ENCODE measurements at places on chromosomes 13 and 19. TPM values are rescaled to one million over a fixed set of nuclear protein-coding genes. Genes with fewer than 3 reads are reported as not detected.

C19orf67 gene
- total RNA-seq: 5.0 TPM

CD22 gene
- 15.0 TPM for total RNA-seq

DNA sequence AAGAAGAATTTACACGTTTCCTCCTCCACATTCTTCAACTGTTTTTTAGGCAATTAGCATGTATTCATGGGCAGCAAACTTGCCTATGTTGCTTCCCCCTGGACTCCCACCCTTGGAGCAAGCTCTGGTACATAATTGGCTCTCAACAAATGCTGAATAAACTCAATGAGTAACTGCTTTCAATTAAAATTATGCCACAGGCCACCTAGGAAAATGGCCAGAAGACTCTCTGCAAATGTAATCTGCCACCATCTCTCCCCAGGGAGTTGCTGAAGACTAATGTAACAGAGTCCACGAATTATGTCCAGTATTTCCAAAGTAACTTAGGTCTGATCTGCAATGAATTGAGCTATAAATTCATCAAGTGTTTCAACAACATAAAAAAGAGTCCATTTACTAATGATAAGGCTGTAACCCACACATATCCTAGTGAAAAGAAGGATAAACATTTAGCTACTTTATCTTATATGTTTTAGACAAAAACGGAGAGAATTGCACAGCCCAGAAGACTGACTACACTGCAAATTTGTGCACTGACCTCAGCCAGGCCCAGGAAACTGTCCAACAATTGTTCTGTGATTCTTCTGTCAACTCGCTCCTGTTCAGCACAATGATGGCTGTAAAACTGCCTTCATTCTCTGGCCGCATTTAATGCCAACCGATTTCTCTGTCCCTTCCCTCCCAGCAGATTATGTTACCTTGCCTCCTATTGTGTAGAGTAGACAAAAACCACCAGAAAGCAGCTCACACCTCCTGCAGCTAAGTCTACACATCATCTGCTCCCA, 808.6 kb upstream of the ARGLU1 start:
- DNase-seq: no peak

GRCh38 chr19:29491995-29492577, 33.7 kb upstream of the VSTM2B start:
- no peak for DNase-seq

- no peak for DNase-seq
Observed at GRCh38 chr13:70338609-70339008, 230.4 kb upstream of the KLHL1 start.

DNA sequence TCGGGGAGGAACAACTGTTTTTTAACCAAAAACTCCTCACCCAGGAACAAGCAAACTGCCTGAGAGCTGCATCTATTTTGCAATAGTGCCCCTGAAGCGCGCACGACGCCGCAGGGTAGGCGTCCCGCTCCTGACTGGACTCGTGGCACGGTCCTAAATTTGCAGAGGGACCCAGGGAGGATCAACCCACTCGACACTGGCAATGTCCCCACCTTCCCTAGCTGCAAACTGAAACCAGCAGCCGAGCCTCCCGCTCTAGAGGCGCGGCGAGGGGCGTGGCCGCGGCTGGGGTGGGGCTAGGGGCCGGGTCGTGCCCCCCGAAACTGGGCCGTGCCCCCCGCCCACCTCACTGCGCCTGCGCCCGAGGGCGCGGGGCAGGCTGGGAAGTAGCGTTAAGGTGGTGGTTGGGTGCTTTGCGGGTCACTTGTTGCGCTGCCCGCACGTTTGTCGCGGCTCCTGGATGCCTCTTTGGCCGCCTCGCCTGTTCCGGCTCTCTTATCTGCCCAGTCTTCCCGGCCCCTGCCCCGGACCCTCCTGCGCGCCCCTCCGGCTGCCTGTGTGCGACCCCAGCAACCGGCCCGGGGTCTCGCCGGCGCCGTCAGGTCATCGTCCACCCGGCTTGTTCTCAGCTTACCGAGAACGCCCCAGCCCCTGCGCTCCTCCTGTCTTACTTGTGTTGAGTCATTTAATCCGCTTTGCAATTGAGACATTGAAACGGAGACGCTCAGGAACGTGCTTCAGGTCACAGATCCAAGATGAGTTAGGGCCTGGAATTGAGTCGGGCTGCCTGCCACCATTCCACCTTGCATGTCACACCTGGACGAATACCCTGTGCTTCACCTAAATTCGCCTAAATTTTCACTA, 37.9 kb upstream of the LSM14A start:
- peak; percentile 83 for DNase-seq

DNA sequence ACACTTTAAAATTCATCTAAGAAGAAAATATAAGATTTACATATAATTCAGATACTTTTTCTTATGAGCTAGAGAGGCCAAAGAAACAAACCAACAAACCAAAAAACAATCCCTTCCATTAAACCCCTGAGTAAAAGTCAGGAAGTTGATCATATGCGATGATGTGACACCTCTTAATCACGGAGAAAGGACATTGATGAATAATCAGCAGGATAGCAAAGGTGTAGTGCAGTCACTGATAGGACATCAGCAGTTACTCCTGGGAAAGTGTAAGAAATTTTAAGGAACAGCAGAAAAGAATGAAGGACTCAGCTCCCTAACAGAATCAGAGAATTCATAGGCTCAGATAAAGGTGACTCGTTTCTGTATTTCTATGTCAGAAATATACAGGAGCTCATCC, 202.4 kb upstream of the EDNRB start:
- DNase-seq: no peak

DNA sequence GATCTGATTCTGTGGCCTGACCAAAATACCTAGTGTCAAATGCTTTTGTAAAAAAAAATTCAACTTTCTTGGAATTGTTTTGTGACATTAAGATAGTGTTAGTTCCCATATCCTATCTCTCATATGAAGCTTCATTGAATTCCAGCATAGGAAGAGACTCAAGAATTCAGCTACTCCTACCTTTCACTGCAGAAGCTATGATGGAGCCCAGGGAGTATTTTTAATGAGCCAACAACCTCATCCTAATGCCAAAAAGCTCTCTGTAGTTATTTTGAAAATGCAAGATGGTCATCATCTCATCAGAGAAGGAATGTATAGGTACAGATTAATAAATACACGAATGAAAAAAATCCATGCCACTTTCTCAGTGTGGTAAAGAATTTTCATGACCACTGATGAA, 431.2 kb upstream of the SGCG start:
- DNase-seq: no peak

GRCh38 chr19:45451131-45451849, 16.5 kb upstream of the FOSB start:
- peak; percentile 51 for DNase-seq

DNA sequence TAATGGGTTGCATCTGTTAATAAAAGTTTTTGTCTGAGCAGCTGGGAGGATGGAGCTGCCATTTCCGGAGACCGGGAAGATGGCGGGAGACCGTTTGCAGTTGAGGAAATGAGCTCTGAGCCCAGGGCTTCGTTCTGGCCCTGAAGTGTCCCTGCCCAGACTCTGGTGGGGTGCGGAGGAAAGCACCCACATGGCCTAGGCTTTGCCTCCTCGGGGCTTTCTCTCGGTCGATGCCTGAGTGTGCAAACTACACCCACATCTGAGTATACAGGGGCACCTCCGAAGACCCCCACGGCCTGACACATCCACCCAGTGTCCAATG, 15.6 kb upstream of the NANOS3 start:
- DNase-seq: no peak
